Stimulated activated CD4-positive, alpha-beta T cell treated with anti-CD3 and anti-CD28 coated beads, Interleukin-12 subunit alpha, Interleukin-12 subunit beta, amount 100 ng/mL, for 48 hours (primary cell): ENCODE measurements at places on chromosomes 5 and 9.

DNA sequence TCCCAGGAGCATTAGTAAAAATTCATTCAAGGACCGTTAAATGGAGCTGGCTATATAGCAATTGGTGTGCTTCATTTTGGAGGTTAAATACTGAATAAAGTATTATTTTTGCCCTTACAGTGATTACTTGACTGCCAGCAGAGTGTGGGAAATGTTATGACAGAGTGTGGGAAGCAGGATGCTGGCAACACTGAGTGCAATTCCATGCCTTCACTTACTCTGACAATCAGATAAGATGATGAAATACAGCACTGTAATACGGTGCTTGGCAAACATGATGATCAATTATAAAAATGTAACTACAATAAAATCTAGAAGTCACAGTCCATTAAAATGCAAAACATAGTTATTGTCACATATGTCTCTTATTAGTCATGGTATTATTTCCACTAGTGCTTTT is 651.3 kb downstream of the PTPRD start:
- no peak for DNase-seq

GRCh38 chr5:9833871-9834270 is 203.7 kb upstream of the TAS2R1 start:
- no peak for DNase-seq

- no peak for DNase-seq
Observed at GRCh38 chr9:133932633-133933032, 59.5 kb downstream of the VAV2 start.

DNA sequence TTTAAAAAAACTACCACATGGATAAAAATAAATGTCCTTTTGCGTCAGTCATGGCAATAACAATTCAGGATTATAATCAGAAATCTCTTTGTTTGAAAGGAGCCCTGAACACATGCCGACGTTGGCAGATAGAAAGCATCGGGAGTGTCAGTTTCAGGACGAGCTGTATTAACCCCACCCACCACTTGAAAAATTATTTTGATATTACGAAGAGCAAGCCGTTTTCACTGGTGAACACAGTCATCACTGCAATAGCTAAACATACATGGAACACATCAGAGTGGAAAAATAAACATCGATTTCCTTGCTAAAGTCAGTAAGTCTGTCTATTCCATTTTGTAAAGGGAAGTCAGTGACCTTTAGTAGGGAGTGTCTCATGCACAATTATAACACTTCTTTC is 266.4 kb upstream of the FBXL7 start:
- no peak for DNase-seq

DNA sequence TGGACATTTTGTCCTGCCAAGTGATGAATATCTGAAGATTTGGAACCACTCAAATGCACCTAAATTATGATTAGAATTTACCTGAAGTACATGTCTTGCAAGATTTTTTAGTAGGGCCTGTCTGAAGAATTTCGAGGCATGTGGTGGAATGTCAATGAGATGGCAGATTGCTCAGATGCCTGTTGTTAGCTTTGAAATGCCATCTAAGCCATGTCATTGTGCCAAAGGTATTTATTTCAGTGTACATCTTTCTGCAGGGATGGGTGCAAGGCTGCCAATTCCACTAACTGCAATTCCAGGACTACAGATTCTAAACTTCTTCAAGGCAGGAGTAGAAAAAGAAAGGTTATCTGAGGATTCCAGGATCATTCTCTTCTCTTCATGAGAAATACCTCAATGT is 9.1 kb upstream of the GNAQ start:
- no peak for DNase-seq

DNA sequence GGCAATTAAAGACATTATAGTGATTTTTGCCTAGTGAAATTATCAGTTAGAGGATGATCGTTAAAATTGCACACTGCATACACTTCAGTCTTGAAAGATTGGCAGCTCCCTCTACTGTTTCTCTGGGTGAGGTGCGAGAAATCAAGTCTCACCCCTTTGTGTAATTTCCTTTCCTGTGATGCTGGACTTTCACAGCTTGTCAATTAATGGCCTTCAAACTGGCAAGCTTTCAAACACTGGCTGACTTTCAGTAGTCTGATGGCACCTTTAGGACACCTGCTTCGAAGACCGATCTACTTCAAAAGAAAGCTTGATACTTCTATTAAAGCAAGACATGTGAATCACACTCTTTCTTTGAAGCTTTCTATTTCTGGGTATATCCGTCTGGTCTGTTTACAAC is 706.7 kb upstream of the PTPRD start:
- no peak for DNase-seq

DNA sequence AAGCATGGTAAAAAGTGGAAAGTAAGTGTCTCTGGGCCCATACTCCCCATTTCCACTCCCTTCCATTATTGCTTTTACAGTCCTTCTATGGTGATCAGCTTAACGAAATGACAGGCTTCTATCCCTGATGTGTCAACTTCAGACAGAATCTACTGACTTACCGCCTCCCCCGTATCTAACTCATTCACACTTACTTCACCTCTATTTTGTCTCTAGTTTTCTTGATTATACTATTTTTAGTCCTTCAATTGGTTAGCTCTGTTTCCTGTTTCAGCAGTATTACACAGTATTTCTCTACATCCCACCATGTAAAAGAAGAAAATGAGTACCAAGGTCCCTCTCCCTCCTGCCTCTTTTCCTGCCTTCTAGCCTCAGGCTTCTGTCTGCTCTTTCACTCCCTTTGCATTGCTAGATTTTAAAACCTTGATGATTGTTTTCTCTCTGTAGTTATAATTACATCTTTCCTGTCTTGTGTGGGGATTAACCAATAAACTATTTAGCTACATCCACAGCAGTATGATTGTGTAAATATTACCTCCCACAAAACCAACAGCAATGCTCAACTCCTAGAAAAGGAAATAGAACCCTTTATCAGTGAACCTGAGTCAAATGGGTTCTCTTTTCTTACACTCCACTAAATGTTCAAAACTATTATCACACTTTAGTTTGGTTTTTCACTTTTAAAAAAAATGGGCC is 53.4 kb downstream of the GNAQ start:
- no peak for DNase-seq

GRCh38 chr9:12853051-12853450 is 78.2 kb downstream of the LURAP1L start:
- DNase-seq, result no peak

DNA sequence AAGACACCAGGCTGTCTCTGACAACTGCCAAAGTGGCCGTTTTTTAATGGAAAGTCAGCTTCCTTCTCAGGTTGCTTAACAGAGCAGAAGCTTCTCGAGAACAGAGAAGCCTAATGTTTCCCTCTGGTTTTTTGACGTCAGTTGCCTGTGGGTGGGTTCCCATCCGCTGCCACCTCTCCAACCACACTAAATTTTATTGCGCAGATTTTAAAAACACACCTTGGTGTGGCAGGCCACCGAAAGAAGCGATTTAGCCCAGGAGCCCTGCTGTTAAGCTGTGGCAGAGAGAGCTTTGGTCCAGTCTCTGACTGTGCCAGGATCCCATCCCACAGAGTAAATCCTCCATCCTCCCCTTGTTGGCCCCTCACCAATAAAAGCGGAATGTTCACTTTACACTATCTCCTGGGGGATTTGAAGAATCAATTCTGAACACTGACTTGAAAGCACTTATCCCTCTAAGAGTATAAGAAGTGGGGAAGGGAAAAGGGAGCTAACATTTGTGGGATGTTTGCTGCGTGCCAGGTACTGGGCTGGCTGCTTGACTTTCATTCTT is 181.6 kb downstream of the AOPEP start:
- DNase-seq, result no peak

DNA sequence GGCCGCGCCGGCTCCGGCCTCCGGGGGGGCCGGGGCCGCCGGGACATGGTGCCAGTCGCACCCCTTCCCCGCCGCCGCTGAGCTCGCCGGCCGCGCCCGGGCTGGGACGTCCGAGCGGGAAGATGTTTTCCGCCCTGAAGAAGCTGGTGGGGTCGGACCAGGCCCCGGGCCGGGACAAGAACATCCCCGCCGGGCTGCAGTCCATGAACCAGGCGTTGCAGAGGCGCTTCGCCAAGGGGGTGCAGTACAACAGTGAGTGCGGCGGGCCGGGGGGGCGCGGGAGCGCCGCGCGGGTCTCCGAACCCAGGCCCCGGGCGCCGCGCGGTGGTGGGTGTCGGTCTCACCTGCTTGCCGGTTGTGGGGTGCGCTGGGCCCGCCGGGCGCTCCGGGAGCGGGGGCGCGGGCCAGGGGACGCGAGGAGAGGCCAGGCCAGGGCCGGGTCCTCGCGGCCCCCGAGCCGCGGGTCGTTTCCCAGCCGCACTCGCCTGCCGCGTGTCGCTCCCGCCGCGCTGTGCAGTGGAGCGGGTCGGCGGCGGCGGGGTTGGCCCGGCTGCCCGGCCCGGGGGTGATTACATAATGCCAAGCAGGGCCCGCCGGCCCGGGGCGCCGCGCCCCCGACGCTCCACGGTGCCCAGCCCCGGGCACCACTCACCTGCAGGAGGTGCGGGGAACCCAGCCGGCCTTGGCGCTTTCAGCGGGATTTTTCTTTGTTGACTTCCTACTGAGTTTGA is 492 bp downstream of the RABL6 start:
- DNase-seq, result no peak

GRCh38 chr5:141713616-141714309 is 31.7 kb upstream of the ARAP3 start:
- DNase-seq, result no peak

GRCh38 chr9:38009990-38010389 is 59.0 kb downstream of the SHB start:
- no peak for DNase-seq

- no peak for DNase-seq
Observed at GRCh38 chr9:94166976-94167346, 82.7 kb downstream of the PTPDC1 start.

GRCh38 chr9:33750839-33751339 is 44.5 kb upstream of the PRSS3 start:
- DNase-seq, result no peak

GRCh38 chr5:158265931-158266700 is 407.2 kb upstream of the CLINT1 start:
- DNase-seq, result no peak

GRCh38 chr5:166881802-166882201 is 1409.6 kb upstream of the WWC1 start:
- DNase-seq, result no peak

GRCh38 chr9:4842734-4843133 is 50.0 kb downstream of the RCL1 start:
- no peak for DNase-seq

DNA sequence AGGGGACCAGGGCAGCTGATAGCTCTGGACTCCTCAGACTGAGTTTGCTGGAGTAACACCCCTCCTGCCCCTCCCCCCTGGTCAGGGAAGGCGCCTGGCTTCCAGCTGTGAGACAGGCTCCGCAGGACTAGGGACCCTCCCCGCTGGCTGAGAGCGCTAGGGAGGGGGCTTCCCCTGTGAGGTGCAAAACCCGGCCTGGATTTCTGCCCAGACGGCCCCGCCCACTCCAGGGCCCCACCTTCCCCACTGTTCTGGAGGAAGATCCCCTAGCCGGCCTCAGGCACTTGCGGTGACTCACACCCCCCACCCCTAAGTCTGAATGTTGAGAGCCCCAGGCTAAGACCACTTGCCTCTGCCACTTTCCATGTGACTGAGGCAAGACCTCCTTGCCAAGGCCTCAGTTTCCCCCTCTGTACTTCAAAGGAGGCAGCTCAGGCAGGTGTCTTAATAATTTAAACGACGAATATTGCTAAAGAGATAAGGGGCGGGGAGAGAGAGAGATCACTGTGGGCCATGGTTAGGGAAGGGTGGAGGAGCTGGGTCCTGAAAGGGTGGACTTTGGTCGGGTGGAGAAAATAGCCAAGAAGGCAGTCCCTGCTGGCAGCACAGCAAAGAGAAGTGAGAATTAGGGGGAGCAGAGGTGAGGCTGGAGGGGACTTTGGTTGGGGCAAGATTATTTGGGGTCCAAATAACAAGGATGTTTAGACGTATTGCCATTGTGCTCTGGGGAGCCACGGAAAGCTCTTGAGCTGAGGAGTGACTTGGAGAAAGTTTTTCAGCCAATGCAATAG is 1.0 kb upstream of the DAB2IP start:
- DNase-seq, result no peak
